GDM1 (cell line): ENCODE measurements at places on chromosomes 1 and 21.

DNA sequence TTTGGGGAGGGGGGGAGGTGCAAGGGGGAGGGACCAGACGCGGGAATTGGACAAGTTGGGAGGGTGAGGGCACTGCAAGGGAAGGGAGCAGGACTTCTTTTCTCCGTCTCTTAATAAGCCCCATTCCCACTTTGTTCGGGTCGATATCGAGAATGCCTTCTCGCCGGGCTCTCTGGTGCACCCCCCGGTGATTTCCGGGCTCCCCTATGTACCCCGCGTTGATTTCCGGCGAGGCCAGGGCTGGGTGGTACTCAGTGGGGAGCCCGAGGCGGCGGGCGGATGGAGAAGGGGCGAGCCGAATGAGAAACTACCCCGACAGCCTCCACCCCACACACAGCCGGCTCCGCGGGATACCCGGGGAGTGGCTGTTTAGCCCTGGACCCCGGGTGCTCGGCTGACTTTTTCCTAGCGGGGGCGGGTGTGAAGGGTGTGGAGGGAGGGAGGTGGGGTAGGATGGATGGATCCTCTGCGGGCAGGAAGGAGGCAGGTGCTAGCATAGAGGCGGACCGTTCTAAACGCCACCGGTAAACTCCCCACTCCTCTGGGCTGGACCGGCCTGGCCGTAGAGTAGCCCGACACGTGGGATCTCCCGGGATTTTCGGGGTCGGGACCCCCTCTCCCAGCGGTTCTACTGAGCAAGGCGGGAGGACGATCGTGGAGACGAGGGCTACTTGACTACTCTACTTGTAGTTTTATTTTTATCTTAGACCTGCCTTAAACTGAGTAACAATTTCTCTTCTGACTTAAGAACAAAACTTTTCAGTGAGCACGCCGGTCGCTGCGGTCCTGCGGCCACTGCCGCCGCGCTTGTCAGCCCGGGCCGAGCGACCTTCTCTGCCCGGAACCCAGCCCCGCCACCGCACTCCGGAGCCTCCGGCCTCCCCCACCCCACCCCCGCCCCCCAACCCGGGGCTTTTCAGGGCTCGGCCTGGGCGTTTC lies 1.0 kb downstream of the RNF220 start:
- DNase-seq, result peak; percentile 33

- no peak for DNase-seq
Measured at GRCh38 chr1:2274929-2275475, 46.9 kb downstream of the SKI start.

DNA sequence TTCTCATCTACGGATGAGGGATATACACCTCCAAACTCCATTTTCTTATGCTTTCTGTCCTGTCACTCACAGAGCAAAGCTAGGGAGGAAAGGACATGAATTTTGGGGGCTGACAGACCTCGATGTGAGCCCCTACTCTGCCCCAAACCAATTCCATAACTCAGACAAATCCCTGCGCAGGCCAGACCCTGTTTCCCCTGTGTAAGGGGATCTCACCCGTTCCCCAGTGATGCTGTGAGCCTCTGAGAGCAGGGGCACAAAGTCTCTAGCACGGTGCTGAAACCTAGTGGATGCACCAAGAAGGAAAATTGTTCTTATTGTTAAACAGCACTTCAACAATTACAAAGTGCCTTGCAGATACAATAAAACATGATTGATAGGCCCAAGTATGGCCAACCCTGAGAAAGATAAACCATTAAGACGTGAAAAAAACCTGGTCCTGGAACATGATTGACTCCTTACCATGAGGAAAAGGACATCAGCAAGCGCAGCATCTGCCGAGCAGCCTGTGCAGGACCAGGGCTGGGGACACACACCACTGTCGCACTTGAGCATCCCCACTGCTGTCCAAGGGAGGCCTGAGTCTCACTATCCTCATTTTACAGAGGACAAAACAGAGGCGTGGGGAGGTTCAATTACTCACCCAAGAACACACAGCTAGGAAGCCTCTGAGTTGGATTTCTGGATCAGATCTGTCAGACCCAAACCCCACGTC lies 137.8 kb downstream of the GLIS1 start:
- no peak for DNase-seq

- DNase-seq, result no peak
Measured at GRCh38 chr1:72636631-72637030, 354.3 kb upstream of the NEGR1 start.

DNA sequence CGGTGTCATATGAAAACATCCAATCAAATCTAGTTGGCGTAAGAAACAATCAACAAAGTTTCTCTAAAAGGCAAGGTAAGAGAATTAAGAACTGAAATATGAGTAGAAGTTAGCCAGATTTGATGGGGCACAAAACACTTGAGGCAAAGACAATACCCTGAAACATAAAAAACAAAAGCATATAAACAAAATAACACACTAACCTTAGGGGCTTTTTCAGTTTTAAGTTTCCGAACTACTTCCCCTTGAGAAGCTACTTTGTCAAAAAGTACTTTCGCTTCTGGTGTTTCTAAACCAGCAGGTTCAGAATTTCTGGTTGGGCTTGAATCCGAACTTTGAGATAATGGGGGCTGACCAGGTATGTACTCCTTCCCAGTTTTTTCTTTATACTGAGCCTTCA lies 57.9 kb downstream of the EPRS1 start:
- DNase-seq, result no peak

DNA sequence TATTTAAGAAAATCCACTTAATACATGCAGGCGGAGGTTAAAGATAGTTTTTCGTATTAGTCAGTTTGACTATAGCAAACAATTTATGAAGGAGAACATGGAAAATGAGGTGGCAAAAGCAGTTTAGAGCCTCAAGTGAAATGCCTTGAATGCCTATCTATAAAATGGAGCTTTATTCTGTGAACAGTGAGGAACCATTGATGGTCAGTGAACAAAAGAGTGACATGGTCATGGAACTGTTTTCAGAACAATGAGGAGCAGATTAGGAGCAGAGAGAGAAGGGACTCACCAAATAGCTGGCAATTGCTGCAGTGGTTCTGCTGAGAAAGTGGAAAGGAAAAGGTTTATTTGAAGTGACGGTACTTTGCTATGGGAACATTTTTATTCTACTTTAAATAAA lies 299.8 kb downstream of the DUSP10 start:
- DNase-seq, result no peak

- DNase-seq, result no peak
Measured at GRCh38 chr1:201379733-201380242, 2.3 kb upstream of the TNNT2 start.

DNA sequence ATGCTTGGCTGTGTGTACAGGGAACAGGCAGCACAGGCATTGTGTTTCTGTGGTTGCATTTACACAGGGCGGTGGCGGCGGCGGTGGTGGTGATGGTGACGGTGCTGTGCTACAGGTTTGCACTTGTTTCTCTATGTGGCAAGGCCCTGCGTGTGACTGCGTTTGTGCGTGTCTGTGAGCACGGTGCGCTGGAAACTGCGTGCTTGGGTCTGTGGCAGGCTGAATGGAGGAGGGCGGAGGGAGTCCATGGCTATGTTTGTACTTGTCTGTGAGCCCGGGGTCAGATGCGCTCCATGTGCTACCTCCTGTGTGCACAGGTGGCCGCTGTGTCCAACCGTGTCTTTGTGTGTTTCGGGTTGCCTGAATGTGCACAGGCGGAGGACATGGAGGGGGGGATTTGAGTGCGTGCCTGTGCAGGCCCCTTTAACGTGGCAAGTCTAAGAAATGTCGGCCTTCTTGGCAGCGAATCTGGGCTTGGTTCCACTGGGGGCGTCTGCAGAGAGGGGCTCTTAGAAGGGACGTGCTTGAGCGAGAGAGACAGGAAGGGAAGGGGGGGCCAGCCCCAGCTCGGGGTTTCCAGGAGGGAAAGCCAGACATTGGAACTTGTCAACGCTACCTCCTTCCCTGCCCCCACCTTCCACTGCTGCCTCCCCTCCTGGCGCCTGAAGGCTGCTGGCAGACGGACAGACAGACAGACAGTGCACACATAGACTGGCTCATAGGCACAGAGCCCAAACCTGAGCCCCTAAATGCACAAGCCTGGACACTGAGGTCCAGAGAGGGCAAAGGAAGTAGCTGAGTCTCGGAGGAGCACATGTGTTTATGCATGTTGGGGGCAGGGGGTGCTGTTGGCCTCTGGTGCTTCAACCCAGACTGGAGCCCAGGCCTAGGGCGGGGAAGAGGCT lies 32.7 kb upstream of the WASF2 start:
- DNase-seq, result peak; percentile 25

DNA sequence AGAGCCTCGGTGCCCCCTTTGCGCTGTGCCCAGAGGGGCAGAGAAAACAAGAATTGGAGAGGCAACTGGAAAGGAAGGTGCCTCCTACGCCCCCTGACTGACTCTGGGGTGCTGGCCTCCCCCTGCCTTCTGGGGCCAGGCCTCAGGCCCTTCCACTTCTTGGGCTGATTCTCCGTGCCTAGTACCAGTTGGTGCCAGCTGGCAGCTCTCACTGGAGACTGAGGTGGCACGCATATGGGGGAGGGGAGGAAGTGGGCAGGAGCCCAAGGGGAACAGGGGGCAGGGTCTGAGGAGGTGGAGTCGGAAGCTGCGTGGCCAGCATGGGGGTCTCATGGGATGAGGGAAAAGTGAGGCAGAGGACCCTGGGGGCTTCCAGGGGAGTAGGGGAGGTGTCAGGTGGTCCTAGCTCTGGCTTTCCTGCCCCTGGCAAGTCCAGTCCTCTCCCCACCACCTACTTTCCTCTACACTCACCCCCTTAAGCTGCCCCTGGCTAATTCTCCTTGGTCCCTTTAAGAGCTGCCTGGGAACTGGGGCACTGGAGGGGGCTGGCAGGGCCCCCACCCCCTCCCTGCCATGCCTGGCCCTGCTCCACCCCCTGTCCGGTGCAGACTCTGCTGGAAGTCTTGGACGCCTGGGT lies 6.5 kb upstream of the SEMA4A start:
- DNase-seq, result no peak

DNA sequence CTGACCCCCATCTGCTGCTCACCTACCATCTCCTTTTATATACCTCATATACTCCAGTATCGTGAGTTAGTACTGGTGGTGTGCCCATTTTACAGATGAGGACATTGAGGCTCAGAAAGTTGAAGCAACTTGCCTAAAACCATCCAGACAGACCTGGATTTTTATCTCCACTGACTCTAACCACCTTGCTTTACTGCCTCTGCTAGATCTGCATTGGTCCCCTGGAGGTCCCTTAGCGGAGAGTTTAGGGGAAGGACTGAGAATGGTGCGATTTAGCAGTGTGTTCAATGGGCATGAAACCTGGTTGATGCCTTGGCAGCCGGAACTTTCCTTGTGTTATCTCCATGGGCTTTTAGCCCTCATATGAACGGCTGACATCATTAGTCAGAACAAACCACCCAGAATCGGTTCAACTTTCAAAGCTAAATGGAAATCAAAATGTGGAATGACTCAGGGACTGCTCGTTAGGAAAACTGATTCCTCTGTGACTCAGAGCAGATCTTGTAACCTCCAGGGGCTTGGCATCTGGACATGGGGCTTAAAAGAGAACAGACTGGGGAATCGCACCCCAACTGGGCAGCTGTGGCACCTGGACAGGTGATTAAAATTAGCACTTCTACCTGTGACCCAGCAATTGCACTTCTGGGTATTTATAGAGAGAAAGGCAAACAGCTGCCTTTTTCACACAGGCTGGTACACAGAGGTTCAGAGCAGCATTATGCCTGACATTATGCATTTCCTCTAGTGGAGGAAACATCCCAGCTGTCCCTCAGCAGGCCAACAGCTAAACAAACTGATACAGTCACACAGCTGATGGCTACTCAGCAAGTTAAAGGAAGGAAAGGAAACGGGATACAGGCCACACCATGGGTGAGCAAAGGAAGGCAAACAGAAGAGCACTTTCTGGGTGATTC lies 25.3 kb downstream of the TMEM51 start:
- DNase-seq, result no peak

- no peak for DNase-seq
Measured at GRCh38 chr1:183770816-183771128, 34.1 kb upstream of the RGL1 start.

DNA sequence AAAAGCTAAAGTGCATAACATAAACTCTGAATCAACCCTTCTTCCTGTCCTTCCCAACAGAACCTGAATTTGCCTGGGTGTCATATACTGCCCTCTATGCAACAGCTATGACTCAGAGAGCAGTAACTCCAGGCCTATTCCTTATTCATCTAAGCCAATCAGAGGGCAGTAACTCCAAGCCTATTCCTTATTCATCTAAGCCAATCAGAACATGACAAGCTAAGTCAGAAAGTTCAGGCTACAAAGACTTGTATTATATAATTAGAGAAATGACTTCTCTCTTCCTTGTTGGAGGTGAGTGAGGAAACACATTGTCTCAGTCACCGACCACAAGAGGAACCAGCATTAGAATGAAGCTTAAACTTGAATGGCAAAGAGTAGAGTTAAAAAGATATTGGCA lies 26.2 kb upstream of the TADA1 start:
- DNase-seq, result peak; percentile 81

DNA sequence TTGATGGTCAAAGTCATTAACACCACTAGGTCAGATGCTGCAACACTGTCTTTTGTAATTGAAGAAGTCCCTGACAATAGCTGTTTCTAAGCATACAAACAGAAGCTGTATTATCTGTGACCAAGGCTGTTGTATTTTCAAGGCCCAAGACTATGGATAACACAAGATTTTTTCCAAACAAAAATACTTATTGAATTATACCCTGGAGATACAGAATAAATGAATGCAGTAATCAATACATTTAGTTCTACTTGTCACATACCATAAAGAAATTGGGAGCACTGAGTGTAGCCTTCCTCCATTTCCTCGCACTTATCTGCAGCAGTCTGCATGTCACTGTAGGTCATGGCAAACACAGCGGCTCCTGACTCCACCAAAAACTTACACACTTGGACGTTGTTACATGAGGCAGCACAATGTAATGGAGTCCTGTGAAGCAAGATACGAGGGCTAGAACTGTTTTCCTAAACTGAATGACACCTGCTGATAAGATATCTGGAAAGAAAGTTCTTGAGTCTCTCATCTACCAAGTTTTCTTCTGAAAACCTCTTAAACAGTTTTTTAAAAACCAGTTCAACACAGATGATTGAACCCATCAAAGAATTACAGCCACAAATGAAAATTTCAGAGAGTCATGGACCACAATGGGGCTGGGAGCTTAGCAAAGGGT lies 56.9 kb downstream of the TP53BP2 start:
- DNase-seq, result no peak

DNA sequence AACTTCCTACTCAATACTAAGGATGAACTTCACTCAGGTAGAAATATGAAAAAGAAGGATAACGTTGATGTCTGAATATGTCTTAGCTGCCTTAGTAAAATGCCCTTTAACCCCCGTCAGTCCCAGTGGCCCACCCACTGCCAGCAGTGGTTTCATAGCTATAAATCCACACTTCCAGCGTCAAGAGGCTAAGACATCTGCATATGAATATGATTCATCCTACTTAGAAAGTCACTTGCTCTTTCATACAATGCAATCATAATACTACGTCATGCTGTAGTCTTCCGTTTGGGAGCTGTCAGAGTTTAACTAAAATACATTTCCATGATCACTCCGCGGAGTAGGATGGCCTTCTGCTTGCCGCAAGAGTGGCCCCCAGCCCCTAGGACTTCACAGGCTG lies 247.3 kb downstream of the SDCCAG8 start:
- no peak for DNase-seq

- DNase-seq, result no peak
Measured at GRCh38 chr21:42595283-42596187, 57.9 kb upstream of the PDE9A start.
